ENCODE measurements at places on chromosomes 4 and X.

DNA sequence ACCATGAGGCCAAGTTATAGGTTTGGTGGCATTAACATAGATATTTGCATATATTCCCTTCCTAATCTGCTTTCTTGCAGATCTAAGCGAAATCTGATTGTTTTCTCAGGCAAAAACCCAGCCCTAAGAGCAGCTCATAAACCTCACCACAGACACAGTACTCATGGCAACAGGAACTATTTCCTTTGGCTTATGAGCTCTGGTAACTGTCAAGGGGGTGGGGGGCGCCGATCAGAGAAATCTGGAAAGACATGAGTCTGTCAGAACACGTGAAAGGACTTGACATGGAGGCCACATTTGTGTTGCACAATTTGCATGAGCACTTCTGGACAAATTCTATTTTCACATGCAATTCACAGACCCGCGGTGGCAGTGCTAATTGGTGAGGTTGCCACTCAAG is 83.7 kb downstream of the MGST2 start:
- no peak for DNase-seq

- DNase-seq, result no peak
These were observed 101.3 kb upstream of the EGFL6 start for GRCh38 chrX:13468096-13468495.

DNA sequence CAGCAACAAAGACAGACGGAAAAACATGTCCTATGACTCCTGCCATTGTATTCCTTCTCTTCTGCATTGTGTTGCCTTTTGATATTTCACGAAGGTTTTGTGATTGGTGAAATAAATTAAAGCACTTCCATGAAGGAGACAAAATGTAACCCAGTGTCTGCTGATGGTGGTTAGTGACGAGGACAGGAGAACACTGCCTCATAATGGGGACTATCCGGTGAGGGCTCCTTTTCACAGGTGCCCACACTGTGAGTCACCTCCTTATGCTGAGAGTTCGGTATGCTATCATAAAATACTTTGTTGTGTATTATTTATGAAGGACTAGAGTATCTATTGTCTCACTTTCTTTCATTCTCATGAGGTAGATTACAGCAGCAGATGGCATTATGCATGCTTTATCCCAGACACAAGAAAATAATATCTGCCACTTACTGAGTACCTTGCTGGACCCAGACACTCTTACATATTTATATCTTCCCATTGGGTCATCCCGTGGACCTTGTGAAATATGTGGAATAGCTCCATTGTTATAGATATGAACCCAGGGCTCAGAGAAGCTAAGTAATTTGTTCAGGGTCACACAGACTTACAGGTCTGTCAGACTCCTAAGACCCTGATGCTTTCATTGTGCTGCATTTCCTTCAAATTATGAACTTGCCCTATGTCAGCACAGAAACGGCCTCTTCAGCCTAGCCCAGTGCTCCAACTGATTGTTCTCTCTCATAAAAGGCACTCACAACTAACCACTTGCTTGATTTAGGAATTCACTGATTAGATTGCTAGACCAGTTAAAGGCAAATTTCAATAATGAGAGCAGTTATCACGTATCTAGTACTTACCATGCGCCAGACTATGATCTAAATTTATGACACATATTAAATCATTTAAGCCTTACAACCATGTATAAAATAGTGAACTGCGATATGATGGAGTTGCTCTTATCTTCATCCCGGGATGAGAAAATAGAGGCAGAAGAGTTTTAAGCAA is 31.2 kb downstream of the PLS3 start:
- DNase-seq, result no peak

GRCh38 chr4:112646632-112647537 is 9.9 kb downstream of the LARP7 start:
- no peak for DNase-seq

DNA sequence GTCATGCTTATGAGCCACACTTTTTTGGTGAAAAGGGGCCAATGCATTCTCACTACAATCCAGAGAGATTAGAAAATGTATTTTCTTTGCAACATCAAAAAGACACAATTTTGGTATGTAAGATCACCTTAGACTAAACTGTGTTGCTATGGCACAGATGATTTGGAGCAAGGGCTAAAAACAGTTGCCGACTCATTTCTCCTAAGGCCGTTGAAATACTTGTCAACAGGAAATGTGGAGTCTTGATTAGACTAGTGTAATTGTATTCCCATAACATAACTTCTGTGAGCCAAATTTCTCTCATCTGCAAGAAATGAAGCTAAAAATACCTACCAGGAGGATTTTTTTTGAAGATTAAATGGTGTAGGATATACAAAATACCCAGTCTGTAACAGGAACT is 2547.7 kb downstream of the ARAP2 start:
- no peak for DNase-seq
